ENCODE measurements at places on chromosomes 4 and X.

DNA sequence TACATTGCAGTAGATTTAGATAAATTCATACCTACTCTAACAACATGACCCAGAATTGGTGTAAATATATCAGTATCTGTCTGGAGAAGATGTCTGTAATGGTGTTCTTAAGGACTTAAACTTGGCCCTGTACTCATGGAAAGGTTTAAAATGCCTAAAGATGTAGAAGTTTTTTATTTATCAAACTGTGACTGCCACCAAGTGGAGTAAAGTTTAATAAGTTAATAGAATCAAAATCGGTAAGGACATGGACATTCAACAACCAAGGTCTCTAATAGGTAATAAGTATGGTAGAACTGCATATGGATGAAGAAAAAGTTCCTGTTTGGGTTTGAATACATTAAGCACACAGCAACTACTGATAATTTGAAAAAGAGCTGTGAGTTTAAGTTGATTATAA is 474.0 kb upstream of the NDST3 start:
- no peak for DNase-seq

DNA sequence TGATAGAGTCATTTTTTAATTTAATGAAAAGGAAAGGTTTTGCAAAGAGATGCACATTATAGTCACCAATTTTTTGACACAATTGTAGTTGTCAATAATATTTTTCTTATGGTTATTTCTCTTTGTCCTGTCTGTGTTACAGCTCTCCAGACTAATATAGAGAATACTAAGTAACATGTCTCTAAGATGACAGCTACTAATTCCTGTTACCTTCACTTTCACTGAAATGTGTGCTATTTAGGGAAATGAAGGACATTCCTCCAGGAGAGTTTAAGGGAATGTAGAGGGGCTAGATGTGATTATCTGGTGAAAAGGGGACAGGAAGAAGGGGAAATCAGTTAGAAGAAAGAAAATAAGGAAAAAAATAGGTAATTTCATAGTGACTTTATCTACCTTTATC is 1.4 kb downstream of the KLHL5 start:
- no peak for DNase-seq

- no peak for DNase-seq
These were observed 886.9 kb downstream of the FAM133A start for GRCh38 chrX:94560930-94561329.

- no peak for DNase-seq
These were observed 96.3 kb downstream of the PLAC1 start for GRCh38 chrX:134562002-134562401.

GRCh38 chrX:78665342-78665741 is 6.2 kb upstream of the RTL3 start:
- no peak for DNase-seq

- DNase-seq: no peak
These were observed 24.4 kb downstream of the TRIM2 start for GRCh38 chr4:153228512-153229140.

DNA sequence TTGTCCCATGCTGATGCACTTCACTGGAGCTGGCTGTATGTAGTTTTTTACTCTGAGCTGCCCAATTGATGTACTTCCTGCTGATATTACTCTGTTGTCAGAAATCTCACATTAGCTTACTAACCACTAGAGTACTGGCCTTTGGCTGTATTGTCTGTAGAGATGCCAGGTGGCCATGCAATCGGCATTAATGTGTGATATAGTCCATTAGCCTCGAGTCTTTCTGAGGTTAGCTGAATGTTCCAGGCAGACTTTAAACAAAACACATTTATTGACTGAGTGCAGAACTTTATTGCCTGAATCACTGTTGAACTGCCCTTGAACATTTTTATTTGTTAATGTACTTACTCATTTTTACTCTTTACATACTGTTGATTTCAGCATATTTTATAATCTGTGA is 335.2 kb downstream of the PCDH10 start:
- DNase-seq: no peak

DNA sequence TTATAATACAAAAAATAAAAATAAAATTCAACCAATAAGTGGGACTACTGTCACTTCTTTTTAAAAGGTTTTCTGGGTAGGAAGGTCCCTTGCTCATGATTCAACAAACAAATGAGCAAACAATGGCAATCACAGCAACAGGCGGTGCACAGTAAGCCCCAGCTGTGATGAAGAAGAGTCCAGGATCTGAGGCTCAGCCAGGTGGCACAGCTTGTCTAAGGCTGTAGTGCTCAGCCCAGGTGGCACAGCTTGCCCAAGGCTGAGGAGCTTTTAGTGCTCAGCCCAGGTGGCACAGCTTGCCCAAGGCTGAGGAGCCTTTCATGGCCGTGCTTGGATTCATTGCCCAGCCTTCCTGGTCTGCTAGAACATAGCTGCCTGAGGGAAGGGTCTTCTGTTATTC is 75.0 kb downstream of the ZFYVE28 start:
- DNase-seq: no peak

DNA sequence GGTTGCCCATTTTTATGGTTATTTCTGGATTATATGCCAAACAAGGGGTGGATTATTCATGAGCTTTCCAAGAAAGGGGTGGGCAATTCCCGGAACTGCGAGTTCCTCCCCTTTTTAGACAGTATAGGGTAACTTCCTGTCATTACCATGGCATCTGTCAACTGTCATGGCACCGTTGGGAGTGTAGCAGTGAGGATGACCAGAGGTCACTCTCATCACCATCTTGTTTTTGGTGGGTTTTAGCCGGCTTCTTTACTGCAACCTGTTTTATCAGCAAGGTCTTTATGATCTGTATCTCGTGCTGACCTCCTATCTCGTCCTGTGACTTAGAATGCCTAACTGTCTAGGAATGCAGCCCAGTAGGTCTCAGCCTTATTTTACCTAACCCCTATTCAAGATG is 57.6 kb downstream of the SH3KBP1 start:
- DNase-seq: no peak

DNA sequence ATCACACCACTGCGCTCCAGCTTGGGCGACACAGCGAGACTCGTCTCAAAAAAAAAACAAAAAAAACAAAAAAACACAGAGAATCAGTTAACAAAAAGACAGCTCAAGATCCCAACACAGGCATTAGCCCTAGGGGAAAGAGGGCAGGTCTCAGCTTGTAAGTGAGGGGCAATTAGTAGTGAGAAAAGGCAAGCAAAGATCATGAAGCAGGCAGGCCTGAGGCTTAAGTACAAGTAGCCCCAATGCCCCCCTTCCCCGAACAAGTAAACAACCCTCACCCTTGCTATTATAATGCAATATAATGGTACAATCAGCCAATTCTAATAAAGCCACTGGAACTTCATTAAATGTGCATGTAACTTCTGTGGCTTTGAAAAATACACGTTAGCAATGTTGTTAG is 17.0 kb downstream of the ADGRA3 start:
- DNase-seq: no peak

DNA sequence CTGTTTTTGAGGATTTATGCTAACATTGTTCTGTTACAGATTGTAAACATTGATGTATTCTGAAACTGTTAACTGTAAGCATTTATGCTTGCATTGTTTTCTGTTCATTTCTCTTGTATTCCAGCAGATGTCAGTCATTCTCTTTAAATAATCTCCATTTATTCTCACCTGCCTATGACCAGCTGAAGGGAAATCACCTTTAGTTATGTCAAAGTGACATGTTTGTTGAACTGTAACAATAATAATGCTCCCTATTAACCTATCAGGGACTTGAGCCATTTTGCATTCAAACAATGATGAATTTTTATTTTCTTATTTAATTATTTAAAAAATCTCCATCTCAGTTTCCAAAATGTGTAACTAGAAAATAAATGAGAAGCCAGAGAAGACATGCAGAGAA is 58.0 kb downstream of the SPCS3 start:
- DNase-seq: no peak
